ENCODE measurements at places on chromosomes 12 and 14.

DNA sequence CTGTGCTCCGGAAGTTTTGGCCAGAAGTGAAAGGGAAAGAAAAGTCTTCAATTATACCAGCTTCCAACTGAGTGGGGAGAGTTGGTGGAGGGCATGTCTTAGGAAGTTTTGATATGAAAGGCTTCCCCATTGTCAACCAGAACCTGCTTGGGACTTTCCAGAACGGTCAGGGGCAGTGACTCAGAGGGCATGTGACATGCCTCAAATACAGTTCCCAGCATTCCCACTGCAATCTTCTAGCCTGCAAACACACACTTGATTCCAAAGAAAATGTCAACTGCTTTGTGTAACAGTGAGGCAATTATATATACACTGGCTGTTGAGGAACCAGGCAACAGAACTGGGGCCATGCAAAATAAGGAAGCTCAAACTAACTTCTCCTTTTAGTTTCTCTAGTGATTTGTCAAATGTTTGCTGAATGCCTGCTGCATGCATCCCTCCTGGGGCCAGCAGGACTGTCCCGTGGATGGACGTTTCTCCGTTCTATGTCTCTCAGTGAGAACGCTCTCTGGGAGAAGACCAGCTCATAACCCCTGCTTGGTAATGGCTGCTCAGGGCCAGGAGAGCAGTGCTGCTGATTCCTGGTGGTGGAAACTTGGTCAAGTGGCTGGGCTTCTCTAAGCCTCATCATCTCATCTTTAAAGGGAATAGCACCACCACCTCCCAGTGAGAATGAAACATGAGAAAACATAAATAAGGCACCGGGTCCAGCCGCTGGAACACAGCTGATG lies 18.3 kb downstream of the SLC25A47 start:
- DNase-seq = no peak

- DNase-seq = peak; percentile 57
Measured at GRCh38 chr14:73717711-73718417, 3.7 kb upstream of the PNMA1 start.

DNA sequence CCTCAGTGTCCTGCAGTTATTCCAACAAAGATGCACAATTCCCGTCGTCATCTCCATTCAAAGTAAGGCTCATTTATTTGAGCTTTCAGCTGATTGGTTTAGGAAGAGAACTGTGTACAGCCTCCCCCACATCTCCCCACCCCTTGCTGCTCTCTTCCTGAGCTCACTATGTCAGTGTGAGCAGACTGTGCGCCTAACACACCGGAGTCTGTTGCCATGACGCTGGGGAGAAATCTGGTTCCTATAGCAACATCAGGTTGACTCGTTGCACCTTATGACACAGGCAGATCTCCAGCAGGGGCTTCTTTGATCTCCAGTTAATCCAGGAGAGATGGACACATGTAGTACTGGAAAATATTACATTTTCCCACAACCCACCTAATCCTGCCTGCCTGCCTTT lies 319.4 kb downstream of the CACNA1C start:
- DNase-seq = no peak

GRCh38 chr12:33431648-33432047 lies 8.0 kb downstream of the SYT10 start:
- DNase-seq = no peak

GRCh38 chr12:11144297-11144696 lies 9.9 kb upstream of the TAS2R30 start:
- DNase-seq = no peak

DNA sequence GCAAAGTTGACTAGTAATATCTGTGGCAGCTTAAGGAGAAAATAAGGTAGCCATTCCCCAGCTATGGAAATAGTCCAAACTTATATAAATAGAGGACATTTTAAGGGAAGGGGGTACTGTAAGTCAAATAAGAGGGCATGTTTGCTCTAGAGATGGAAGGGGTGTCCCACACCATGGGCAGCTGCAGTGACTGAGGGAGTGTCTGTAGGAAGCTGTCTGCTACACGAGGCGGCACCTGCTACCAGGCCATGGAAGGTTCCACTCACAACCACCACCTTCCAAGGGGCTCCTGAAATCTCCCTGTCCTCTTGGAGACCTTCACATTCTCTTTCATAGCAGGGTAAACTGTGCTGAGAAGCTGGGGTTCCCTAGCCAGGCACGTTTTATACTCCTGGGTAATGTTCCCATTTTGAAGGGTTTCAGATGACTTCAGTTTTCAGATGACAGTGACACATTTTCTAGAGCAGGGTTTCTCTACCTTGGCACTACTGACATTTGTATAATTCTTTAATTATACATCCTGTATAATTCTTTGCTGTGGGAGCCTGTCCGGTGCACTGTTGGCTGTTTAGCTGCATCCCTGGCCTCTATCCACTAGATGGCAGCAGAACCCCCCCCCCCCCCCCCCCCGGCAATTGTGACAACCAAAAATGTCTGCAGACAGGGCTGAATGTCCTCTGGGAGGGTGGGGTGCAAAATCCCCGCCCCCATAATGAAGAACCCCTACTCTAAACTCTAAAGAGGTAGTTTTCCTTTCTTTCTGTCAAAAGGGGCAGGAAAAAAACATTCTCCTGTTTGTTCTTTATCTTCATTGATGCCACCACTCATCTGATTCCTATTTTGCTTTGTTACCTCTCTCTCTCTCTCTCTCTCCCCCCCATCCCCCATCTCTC lies 11.6 kb upstream of the SMCO2 start:
- DNase-seq = no peak

GRCh38 chr12:14962797-14963196 lies 1.4 kb upstream of the ARHGDIB start:
- DNase-seq = no peak
